ENCODE measurements at places on chromosomes 6 and 20.
A peak's percentile ranks its signal among the peaks of the same experiment; 100 is the strongest.

- no peak for DNase-seq
Measured at GRCh38 chr20:57265997-57266290, 497 bp downstream of the BMP7 start.

GRCh38 chr6:99575544-99576227 is 7.2 kb upstream of the CCNC start:
- no peak for DNase-seq

DNA sequence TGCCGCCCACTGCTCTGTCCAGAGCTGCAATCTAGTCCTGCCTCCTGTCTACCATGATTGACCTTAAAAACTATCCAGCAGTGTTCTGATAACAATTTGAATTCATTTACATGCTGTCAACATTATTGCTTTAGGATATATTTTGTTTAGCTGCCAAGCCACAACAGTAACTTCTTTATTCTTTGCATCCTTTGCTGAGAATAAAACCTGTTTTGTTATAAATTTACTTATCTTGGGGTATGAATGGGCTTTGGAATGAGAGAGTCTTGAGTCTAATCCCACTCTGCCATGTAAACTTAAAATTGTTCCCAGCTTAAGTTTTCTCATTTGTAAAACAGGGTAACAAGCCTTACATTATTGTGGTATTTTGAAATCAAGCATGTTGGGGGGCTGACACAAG is 116.4 kb downstream of the FLRT3 start:
- no peak for DNase-seq

- no peak for DNase-seq
Measured at GRCh38 chr20:1456300-1456699, 10.3 kb downstream of the NSFL1C start.

- DNase-seq = no peak
Measured at GRCh38 chr20:38863024-38863851, 57.7 kb downstream of the PPP1R16B start.

DNA sequence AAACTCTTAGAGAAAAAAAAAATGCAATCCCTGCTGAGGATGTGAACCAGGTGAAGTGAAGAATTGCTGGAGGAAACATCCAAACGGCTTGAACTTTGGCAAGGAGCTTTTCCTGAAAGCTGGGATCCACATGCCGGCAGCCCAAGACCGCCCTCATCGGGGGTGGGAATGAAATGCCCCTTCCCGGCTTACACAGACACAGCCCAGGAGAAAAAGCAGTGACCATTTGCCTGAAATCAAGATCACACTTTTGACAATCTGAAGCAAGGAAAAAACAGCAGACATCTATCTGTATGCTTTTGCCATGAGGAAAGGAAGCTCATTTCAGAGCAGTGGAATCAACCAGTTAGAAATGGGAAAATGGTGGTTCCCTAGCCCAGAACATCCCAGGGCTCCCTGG is 254.5 kb downstream of the TAF4 start:
- no peak for DNase-seq

GRCh38 chr6:37285861-37286311 is 27.9 kb upstream of the TMEM217 start:
- DNase-seq = peak; percentile 17

DNA sequence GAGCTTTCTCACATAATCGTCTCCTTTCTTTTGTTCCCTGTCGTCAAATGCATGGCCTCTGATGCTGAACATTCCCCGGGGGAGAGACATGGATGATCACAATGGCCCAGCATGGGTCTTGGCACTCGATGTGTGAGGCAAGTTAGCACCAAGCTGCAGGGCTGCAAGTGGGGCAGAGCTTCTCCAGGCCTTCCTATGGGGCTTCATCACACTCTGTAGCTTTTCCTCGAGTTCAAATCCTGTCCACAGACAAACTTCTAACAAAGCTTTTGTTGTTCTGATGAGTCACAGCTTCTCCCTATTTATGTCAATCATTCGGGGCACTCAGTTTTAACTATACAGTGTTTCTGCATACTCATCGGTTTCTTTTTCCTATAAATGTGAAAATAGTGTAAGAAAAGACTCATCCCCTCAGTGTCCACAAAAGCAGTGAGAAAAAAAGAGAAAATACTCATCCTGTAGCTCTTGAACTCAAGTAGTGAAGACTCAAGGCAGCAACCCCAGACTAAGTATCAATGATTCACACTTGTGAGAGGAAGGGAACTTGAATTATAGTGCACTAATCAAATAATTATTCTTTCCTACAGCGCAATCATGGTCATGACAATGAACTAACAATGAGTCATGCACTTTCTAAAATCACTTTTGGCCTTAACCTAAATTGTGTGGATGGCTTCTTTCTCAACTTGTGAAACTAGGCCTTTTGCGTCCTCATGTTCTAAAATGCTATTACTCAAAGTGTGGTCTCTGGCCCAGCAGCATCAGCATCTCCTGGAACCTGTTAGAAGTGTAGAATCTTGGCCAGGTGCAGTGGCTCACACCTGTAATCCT is 68.4 kb upstream of the NOX3 start:
- peak; percentile 28 for DNase-seq

GRCh38 chr20:37567671-37568588 is 40.3 kb upstream of the BLCAP start:
- no peak for DNase-seq

DNA sequence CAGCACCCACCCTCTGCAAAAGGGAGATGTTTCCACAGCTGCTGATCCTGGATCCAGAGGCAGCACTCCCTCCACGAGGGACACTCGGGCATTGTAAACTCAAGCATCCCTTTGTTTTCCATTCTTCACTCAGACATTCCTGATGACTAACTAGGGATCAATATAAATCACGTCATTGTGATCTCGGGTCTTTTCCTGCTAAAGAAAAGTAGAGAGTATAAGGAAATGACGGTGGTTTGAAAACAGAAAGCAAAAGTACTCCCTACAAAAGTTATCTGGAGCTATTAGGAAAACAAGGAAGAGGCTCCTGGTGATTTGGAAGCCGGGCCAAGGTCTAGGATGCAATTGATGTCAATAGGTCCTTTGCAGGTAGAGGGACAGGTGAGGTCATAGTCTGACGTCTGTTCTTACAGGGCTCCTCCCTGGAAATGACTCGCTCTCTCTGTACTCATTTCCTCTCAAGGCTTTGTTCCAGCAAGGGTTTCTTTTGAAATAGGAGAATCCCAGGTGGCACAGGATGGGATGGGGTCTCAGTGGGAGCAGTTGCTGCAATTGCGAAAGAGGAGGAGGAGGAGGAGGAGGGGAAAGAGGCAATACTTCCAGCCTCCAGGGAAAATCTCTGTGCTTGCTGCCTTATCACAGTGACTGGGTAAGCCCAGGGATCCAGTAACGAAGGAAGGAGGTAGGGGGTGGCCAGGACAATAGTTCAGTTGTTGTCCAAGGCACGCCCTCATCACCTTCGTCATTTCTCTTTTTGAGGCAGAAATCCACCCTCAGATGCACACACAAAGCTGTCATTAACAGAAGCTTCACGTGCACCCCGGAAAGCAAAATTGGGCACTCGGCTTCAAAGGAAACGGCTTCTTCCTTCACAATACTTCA is 222.8 kb downstream of the LY86 start:
- DNase-seq = peak; percentile 33

GRCh38 chr20:13325033-13325432 is 104.0 kb downstream of the ISM1 start:
- DNase-seq = no peak

DNA sequence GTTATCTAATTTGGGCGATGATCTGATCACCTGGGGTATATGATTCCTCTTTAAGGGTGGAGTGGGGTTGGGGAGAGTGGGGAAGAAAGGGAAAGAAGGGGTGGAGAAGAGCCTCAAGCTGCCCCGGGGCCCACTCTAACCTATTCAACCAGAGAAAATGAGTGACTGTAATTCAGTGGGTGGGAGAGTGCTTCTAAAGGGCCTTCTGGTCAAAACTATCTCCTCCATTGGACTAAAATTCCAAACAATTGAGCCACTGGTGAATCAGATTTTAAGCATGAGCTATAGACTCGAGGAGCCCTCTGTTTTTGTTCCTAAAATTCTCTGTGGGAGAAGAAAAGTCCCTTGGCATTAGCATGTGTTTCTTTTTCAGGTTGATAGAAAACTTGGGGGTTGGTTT is 296.8 kb downstream of the CLIC5 start:
- no peak for DNase-seq

- DNase-seq = no peak
Measured at GRCh38 chr6:150251566-150252186, 108.8 kb downstream of the PPP1R14C start.

DNA sequence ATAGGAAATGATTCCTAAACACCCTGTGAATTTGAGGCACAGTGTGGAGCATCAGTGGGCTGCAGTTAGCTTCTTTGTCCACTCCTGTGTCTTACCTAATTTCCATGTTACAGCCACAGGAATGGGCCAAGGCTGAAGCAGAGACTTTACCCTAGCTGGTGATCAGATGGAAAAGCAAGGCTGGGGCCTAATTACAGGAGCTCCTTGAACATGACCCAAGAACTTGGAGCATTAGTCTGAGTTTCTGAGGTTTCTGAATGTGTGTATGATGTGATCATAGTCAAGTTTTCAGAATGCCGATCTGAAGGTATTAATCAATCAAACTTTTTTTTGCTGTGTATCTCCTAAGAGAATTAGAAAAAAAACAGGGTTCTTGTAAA is 18.0 kb downstream of the HECA start:
- no peak for DNase-seq

- peak; percentile 85 for DNase-seq
Measured at GRCh38 chr6:159701413-159701999, 8.5 kb upstream of the SOD2 start.

GRCh38 chr6:71349395-71349794 is 60.8 kb downstream of the OGFRL1 start:
- DNase-seq = peak; percentile 33

- no peak for DNase-seq
Measured at GRCh38 chr6:160912411-160912810, 79.2 kb upstream of the MAP3K4 start.

- peak; percentile 89 for DNase-seq
Measured at GRCh38 chr6:38346291-38347079, 293.2 kb downstream of the BTBD9 start.

DNA sequence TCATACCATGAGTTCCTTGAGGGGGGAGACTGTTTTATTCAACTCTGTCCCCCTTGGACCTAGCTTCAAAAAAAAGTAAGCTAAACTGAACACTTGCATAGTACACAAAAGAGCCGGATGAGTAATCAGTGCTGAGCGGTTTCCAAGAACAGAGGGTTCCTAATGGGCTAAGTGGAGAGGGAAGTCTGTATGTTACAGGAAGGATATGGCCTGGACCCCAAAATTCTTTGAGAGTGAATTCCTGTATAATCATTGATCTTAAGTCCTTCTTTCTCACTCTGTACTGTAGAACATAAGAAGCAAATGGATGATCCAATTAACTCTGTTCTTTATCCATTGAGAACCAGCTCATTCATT is 324.7 kb upstream of the CNR1 start:
- DNase-seq = peak; percentile 54

DNA sequence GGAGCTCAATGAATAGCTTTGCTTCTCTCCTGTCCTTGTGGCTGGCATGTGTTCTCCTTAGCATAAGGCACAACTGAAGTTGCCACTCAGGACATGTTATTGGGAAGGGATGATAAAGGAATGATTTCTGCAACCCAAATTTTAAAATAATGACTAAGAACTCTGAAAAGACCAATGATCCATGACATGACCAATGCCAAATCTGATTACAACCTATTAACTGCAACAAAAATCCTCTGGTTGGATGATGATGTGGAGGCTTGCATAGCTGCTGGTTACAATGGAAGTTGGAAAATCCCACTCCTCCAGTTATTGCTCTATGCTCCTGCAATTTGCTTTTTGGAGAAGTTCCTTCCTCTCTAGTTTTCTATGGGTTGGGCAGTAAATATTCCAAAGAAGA is 63.4 kb upstream of the FBXL4 start:
- peak; percentile 57 for DNase-seq

DNA sequence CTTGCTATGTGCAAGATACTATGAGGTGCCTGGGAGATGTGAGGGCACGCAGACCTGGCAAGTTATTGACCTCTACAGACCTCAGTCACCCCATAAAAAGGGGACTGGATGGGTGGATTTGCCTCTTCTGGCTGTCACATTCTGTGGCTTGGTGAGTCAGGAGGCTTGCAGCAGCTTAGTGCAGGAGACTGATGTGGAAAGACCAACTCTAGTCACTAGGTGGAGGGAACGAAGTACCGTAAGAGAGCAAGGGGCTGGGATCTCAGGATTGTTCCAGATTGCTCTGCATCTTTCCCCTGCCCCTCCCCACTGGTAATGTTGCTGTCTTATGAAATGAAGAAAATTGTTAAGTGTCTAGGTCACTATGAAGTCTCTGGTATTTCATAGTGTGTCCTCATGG is 3.3 kb downstream of the MAPRE1 start:
- peak; percentile 70 for DNase-seq

DNA sequence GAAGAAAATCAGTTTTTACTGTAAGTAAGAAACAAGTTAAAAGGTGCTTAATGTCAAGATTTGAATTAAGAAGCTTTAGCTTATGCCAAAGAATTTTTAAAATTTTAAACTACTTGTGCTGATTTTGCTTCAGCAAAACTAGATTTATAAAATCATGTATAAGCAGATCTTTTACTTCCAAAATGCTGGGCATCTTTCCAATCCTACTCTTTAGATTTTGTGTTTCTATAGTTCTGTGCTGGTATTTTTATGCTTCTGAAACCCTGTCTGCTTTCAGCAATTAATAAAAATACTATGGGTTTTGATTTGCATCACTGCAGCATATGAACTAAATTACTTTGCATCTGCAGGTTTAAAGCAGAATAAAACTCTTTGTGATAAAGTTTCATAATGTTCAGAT is 238.6 kb upstream of the RNF217 start:
- no peak for DNase-seq

- DNase-seq = no peak
Measured at GRCh38 chr6:2175825-2176224, 69.6 kb downstream of the GMDS start.

- no peak for DNase-seq
Measured at GRCh38 chr6:31210123-31210522, 39.6 kb upstream of the POU5F1 start.

- DNase-seq = no peak
Measured at GRCh38 chr6:16367571-16367970, 129.2 kb downstream of the GMPR start.

GRCh38 chr6:90183587-90184333 is 112.9 kb downstream of the BACH2 start:
- DNase-seq = no peak

DNA sequence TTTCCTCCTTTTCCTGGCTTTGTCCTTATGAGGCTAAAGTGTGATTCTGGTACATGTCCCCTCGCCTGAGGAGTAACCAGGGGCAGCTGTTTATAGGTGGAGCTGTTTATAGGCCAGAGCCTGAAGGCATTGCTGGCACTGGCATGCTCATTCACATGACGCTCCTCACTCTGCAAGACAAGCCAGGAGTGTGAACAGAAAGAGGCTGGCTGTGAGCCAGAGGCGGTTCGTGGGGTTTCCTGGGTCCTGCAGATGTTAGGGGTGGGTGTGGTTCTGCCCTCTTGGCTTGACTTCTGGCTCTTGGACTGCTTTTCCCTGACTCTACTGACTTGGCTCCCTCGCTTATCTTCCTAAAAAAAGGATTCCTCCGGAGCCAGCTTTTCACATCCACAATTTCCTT is 12.8 kb upstream of the MDFI start:
- no peak for DNase-seq

GRCh38 chr6:100175814-100176310 is 181.8 kb upstream of the MCHR2 start:
- DNase-seq = peak; percentile 12

GRCh38 chr20:40902661-40903060 is 126.0 kb upstream of the TOP1 start:
- DNase-seq = no peak
